WERI-Rb-1 (cell line): ENCODE measurements at places on chromosomes 2 and 18.

GRCh38 chr2:59025157-59025757 lies 784.1 kb upstream of the FANCL start:
- peak; percentile 65 for DNase-seq

- no peak for DNase-seq
Observed at GRCh38 chr2:29273004-29273684, 157.9 kb downstream of the CLIP4 start.

DNA sequence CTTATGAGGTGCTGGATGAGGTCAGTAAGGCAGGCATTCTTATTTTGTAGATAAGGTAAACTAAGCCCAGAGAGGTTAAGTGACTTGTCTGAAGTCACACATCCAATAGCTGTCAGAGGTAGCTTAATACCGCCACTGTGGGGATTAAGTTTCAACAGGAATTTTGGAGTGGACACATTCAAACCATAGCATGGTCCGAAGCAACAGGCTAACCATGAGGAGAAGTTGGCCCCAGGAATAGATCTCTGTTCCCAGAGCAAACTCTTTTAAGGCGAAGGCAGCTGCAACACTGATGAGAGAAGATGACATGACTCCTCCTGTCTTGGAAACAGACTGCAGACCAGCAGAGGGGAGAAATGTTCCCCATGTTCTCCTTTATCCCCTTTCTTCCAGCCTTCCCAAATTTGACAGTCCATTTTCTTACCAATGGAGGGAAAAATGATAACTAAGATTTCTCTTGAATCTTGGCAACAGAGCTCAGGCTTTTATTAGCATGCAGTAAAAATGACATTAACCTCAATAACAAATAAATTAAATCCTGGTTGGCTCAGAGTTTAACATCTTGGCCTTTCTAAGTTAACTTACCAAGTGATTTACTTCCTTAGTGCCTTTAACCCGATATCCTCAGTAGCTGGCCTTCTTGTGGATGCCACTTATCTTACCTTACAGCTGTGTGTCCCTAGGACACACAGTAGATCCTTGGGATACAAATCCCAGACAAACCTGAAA lies 67.9 kb upstream of the STPG4 start:
- DNase-seq: no peak

DNA sequence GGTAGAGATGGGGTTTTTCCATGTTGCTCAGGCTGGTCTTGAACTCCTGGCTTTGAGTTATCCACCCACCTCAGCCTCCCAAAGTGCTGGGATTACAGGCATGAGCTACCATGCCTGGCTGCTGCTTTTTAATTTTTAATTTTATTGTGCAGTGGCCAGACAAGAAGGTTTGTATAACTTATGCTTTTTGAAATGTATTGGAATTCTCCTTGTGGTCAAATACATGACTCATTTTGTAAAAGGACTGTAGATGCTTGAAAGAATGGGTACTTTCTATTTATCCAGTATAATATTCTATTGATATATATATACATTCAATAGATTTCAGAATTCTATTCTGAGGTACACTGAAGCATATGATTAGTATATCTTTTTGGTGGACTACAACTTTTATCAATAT lies 82.6 kb upstream of the ST3GAL5 start:
- DNase-seq: no peak

- no peak for DNase-seq
Observed at GRCh38 chr2:234686088-234686890, 189.4 kb upstream of the ARL4C start.

GRCh38 chr2:24613154-24613814 lies 122.2 kb downstream of the NCOA1 start:
- DNase-seq: peak; percentile 60

DNA sequence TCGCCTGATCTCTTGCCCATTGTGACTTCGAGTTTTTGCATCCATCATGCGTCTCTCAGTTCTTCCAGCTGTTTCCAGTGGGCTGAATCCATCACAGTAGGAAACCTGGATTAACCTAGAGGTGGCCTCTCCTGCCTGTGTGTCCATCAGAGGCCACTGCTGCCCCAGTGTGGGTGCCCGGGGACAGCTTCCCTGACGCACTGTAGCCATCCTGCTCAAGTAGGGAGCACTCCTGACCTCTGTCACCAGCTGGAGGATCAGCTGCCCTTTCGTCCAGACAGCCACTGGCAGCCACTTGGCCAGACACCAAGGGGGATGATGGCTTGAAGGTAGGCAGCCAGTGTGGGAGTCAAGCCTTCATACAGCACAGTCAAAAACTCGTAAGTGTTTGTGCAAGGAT lies 36.9 kb upstream of the LBH start:
- peak; percentile 14 for DNase-seq

- DNase-seq: no peak
Observed at GRCh38 chr2:78407960-78408794, 617.3 kb upstream of the REG3G start.

GRCh38 chr2:58122540-58122939 lies 75.9 kb downstream of the VRK2 start:
- DNase-seq: no peak

GRCh38 chr18:67511840-67512239 lies 4.7 kb downstream of the DSEL start:
- DNase-seq: no peak

GRCh38 chr18:57660961-57661360 lies 39.3 kb upstream of the NARS1 start:
- DNase-seq: no peak

DNA sequence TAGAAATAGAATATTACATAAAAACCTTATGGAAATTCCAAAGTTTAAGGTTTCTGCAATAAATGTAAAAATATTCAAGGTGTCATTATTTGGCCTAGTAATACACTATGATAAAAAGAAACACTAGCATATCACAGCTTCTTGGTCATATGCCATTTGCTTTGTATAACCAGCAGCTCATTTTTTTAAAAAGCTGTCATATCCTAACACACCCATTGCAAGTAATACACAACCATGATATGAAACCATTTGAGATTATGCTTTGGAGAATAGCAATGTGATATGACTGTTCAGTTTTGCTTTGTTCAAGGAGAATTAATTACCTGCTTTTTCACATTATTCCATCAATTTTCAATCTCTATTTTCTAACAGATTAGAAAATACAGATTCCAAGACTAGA lies 149.0 kb downstream of the IKZF2 start:
- no peak for DNase-seq

- no peak for DNase-seq
Observed at GRCh38 chr2:124668161-124668560, 643.1 kb downstream of the CNTNAP5 start.

GRCh38 chr2:179250848-179251504 lies 13.7 kb downstream of the SESTD1 start:
- DNase-seq: no peak
